ENCODE measurements at places on chromosomes 2 and 18.
A peak's percentile ranks its signal among the peaks of the same experiment; 100 is the strongest.

DNA sequence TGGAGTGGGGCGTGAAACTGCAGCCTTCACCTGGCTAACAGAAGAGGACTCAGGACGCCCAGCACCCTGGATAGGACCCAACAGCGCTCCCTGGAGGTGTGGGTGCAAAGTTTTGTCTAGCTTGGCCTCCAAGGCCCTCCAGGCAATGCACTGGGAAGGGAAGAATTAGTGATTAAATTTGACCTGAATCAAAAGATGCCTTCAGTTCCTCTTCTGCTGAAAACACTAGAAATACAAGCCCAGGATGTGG lies 779 bp upstream of the TRIB2 start:
- peak; percentile 91 for DNase-seq

DNA sequence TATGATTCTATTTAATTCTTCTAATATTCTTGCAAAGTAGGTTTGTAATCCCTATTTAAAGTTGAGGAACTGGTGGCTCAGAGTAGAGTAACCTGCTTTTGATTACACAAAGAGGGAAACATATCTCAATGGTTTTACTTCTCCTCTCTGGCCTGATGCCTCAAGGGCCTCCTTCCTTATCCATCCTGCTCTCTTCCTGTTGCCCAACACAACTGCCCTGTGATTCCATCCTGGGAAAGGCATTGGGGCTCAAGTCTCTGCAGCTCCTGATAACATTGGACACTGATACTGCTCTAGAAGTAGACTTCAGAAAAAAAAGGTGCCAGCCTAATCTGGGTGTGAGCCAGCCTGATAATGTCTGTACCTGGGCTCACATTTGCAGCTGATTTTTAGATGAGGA lies 75.8 kb downstream of the RDH14 start:
- DNase-seq: no peak

DNA sequence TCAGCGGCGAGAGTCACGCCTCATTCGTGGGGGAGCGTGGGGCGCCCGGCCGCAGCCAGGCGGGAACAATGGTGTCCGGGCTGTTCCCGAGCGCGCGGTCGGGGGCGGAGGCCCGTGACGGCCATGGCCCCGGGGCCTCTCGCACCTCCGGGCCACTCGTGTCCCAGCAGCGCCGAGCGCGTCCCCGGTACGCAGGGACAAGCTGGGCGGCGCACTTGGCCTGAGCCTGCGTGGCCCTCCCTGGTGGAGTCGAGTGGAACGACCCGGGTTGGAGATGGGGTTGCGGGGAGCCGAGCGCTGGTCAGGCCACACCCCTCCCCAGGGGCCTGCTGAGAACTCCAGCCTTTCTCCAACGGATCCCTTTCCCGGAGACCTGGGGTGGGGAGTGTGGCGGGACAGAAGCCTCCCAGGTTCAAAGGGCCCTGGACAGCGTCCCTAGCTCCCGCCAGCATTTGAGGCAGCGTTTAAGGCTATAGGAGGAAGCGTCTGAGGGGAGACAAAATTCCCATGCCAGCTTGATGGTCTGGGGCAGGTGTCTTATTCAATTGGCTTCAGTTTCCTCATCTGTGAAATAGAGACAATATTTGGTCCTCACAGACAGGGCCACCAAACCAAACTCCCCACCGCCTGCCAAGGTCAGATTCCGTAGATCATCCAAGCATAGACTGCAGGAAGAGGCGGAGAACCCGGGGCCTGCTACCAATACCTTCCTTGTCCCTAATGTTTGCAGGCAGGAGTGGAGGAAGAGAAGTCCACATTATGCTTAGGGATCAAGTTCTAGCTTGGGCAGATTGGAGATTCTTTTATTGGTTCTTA lies 553 bp downstream of the CNDP2 start:
- DNase-seq: peak; percentile 63

GRCh38 chr2:5742126-5742525 lies 49.9 kb downstream of the SOX11 start:
- no peak for DNase-seq

DNA sequence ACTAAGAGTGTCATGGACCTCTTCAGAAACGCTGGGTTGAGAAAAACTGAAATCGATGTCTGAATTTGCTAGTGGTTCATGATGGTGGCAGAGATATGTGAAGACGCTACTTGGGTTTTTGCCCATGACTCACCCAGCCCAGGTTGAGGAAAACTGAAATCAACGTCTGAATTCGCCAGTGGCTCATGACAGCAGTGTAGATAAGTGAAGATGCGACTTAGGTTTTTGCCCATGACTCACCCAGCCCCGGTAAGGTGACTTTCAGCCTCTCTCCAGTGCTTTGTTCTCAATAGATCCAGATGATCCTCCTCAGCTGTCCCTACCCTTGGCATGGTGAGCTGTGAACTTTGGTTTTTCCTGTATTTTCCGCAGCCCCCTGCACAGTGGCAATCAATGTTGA lies 105.3 kb upstream of the SIX3 start:
- no peak for DNase-seq

- DNase-seq: no peak
Measured at GRCh38 chr2:200625282-200625681, 39.5 kb downstream of the AOX1 start.

DNA sequence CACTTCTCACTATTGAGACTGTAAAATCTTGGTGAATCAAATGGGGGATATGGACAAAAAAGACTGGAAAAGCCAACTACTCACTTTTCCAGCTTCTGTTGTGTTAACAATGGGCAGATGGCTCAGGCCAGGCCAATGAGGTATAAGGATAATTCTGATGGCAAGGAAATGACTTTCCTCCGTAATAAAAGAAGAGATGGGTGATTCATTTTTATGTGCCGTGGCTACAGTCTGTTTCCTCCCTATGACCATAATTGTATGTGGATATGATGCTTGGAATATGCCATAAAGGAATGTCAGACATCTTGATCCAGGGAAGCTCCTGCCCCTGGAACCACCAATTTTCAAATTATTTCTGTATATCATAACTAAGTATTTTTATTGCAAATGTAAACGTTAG lies 406.8 kb downstream of the CCDC85A start:
- no peak for DNase-seq

- no peak for DNase-seq
Measured at GRCh38 chr2:38474715-38475566, 97.9 kb upstream of the ATL2 start.

GRCh38 chr2:150732064-150732463 lies 244.6 kb upstream of the RND3 start:
- no peak for DNase-seq

GRCh38 chr18:64419156-64419555 lies 270.3 kb upstream of the LINC00305 start:
- no peak for DNase-seq

GRCh38 chr2:237451643-237452469 lies 35.2 kb upstream of the MLPH start:
- DNase-seq: no peak

DNA sequence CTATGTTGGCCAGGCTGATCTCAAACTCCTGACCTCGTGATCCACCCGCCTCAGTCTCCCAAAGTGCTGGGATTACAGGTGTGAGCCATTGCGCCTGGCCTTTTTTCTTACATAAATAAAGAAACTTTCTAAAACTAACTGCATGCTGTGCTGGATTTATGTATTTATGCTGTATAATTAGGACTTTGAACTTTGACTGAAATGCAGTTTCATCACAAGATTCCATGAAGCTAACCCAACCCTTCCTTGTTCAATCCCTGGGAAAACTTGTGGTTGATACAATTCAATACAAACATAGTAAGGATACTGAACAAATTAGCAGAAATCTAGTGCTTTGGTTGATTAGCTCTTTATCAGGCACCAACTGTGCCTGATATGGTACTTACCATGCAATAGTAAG lies 20.9 kb upstream of the SLC35F5 start:
- no peak for DNase-seq

- peak; percentile 18 for DNase-seq
Measured at GRCh38 chr18:59051470-59052165, 88.1 kb upstream of the SEC11C start.

- no peak for DNase-seq
Measured at GRCh38 chr2:12970861-12971260, 254.1 kb downstream of the TRIB2 start.

DNA sequence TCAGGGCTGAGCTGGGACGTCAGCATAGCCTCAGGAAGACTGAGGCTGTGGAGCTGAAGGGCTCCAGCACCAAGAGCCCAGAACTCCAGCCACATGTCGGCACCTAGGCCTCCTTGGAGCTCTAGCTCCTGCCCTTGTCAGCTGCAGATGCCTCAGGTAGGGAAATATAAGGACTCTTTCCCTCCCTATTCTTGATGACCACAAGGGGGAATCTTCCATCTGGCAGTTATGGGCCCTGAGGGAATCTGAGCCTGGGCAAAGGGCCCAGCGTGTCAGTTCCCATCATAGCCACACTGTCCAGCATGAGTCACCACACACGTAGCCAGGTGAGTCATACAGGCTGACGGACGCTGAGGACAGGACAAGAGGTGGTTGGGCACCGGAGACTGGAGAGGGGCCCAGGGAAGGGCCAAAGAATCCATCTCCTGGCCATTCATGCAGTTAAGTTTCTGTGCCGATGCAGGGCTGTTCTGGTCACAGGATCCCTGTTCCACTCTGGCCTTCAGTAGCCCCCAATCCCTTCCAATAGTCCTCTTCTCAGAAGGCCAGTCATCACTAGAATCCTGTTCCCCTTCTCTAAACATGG lies 1.8 kb downstream of the MPV17 start:
- peak; percentile 98 for DNase-seq

- peak; percentile 96 for DNase-seq
Measured at GRCh38 chr2:109558076-109558882, 55.5 kb downstream of the SEPTIN10 start.

- no peak for DNase-seq
Measured at GRCh38 chr2:166171216-166171615, 43.4 kb upstream of the SCN1A start.

DNA sequence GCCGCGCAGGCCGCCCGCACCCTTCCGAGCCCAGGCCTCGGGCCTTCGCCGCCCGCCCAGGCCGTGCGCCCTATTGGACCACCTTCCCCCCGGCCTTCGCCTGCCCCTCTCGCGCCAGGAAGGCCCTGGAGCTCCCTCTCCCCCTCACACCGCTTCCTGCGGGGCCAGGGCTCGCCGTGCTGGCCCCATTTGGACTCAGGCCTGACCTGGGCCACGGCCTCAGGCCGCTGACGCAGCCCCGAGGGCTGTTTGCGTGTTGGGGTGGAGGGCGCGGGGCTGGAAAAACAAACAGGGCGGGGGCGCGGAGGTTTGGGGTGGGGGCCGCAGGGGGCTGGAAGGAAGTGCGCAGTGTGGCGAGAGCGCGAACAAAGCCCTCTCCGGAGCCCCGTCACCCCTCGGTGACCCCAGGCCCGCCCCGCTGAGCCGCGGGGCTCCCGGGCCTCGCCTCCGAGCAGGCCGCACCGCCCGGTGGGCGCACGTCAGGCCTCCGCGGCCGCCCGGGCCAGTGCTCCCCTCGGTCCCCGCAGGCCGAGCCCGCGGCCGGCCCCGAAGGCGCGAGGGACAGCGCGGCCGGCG lies 12.3 kb upstream of the SIX3 start:
- no peak for DNase-seq

DNA sequence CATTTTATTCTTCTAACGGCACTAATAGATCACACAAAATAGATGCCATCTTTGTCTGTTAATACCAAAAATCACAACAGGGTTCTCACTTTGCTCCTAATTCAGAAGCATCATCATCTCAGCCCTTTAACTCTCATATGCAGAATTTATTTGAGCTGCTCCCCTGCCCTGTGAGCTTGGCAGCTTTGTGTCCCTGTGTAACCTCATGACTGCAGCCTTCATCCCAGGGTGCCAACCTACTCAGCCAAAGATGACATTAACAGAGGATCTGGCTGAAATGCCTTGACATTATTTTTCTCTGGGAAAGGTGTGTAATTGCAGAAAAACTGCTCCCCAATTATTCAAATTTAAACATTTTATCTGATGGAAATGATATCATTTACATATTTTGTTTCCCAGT lies 319.4 kb downstream of the NRXN1 start:
- no peak for DNase-seq

DNA sequence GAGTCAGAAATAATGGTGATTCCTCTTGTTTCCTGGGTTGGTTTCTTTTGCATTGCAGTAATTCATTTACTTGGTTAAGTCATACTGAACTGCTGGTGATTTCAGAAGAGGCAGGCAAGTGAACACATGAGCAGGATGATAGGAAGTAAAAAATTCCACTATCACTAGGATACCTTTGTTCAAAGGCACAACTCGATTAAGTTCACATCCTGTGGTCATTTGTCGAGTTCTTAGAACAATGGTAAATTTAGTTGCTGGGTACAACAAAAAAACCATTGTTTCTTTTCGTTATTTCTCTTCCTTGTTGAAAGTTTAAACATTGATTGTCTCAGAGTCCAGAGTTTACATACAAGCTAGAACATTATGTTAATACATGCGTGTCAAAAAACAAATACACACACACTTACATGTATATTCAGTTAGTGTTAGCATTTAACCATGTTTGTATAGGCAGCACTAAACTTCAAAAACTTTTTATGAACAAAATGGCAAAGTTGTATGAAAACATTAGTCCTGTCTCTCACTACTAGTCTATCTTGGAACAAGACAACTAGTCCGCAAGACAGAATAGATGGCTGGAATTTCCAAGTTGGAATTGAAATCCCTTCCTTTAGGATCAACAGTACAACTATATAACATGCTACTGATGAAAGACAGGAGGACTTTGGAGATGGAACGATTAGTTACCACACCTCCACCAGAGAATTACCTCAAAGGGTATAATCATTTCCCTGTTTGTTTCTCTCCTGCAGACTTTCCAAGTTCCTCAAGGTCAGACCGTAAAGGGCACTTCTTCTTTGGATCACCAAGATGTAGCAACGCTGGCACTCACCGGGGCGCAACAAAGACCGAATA lies 26.2 kb downstream of the STK39 start:
- DNase-seq: peak; percentile 93

DNA sequence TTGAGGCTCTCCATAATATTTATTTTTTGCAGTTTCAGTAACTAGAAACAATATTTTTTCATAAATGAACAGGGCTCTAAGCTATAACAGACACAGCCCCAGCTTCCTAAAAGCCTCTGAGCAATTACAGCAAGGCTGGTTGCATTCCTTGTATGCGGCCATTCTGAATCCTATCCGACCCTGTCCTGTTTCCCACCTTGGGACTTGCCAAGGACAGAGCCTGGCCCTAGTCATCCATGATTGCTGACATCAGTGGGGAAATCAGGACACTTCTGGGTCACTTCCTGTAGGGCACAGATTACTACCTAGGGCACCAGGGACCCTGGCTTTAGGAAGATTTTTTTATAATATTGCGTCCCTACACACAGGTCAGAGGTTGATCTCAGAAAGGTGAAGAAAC lies 5.5 kb downstream of the TMEM177 start:
- no peak for DNase-seq

GRCh38 chr18:10949655-10950054 lies 199.7 kb downstream of the PIEZO2 start:
- no peak for DNase-seq

GRCh38 chr2:237689336-237690131 lies 62.1 kb downstream of the LRRFIP1 start:
- DNase-seq: no peak

- DNase-seq: no peak
Measured at GRCh38 chr2:110874453-110875383, 142.3 kb downstream of the ACOXL start.

All from lung microvascular endothelial cell (primary cell).